ENCODE measurements at places on chromosomes 7 and 10.

GRCh38 chr7:138429577-138430250 is 30.3 kb upstream of the TRIM24 start:
- no peak for DNase-seq

DNA sequence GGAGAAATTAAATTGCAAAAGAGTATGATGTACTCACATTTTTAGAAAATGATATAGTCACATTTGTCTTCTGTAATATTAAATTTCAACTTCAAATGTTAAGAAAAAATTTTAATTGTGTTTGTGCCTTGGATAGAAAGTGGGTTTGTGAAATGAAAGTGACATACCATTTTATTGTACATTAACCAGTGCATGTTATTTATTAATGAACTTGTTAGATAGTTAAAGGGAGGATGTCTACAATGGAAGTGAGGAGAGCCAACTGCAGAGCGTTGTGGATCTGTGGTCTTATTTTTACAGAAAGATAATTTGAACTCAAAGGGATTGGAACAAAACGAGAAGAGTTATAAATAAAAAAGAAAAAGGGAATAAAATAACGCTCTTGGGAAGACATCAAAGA is 291.7 kb downstream of the ARL4A start:
- no peak for DNase-seq

DNA sequence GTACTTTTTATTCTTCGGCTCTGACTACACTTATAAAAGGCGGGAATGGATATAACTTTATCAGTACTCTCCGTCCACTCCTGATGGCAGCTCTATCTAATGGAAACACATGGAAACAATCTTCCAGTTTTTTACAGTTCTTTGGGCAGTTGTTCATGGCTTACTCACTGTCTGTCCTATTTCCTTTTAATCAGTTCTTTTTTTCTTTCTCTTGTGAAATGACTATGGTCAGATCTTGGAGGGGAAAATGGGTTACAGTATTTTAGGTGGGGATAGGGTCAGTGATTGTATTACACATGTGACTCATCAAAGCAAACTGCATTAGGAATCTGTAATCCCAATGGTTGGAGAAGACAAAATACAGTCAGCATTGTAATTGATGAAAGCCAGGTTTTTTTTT is 112.4 kb downstream of the BICC1 start:
- DNase-seq = no peak

DNA sequence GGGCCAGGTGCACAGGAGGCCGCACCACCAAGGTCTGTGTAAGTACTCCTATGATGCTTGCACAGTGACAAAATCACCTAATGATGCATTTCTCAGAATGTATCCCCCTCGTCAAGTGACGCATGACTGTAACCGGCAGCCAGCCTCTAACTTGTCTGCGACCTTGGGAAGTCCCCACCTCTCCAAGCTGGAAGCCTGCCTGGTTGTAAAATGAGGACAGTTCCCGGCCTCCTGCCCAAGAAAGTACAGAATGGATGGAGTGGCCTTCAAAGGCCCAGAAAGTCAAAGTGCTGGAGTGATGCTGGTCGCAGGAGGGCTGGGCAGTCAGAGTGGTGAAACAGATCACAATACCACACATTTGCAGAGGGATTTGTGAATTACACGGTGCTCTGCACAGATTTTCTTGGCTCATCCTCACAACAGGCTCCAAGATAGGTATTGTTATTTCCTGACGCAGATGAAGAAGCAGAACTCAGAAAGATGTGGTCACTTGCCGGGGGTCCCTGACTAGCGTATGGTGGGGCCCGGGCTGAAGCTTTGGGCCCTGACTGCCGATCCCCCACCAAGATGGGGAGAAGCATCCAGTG is 22.8 kb downstream of the SPOCK2 start:
- no peak for DNase-seq

- DNase-seq = no peak
Measured at GRCh38 chr10:98088186-98088971, 46.1 kb upstream of the R3HCC1L start.

DNA sequence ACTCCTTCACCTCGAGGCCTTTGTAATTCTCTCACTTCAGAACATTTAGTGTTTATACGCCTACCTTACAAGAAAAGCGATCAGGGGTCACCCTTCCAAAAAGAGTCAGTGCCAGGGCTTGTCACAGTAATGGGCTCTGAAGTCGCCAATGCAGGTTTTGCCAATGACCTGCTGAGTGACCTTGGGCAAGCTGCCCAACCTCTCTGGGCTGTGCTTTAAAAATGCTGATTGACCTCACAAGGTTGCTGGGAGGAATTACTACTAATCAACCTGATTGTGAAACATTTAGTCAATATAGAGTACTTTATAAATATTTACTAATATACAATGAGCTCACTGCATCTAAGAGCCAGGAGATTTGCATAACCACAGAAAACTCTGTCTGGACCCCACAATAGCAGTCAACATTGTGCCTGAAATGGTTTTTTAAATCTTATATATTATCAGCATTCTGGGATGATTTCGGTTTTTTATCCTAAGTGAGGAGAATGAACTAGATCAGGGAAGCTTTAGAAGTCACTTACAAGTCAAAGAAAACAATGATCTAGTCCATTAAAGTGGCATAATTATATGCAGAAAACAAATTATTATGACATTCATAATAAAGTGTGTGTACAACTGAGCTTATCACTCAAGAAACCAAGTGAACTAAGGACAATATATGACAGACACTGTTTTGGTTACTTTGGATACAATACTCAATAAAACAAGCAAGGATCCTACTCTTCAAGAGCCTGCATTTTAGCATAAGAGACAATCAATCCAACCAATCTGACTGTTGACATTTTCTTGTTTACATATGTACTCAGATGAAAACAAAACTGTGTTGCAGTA is 290.5 kb downstream of the SORCS1 start:
- no peak for DNase-seq

DNA sequence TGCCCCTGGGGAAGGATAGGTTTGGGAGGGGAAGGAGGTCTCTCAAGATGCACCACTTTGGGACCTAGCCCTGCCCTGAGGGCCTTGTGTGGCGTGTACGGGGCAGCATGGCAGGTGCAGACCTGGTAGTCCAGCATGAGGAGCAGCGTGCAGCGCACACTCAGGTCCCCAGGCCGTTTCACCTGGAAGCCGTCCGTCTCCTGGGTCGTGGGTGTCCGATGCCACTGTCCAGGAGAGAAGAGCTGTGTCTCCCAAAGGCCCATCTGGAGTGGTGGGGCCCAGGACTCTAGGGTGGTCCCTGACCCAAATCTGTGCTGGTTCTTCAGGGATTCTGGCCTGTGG is 6.8 kb downstream of the SMARCD3 start:
- DNase-seq = no peak

- DNase-seq = no peak
Measured at GRCh38 chr7:139940866-139941265, 111.8 kb downstream of the TBXAS1 start.

- DNase-seq = no peak
Measured at GRCh38 chr10:73653701-73654100, 2.1 kb downstream of the SYNPO2L start.

DNA sequence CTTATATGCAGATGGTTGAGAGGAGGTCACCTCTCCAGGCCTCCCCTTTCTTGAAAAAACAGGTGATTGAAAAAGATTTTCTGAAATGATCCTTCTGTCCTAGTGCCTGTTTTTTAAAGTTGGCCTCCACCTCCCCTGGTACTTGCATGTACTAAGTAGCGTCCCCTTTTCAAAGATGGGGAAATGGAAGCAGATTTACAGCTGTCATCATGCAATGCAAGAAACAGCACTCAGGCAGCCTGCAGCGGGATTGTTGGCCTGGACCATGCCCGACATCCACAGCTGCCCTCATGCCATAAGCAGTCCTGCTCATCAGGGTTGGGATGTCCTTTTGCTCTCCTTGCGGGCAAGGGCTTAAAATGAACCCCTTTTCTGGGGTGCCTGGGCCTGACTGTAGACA is 127.2 kb upstream of the MGMT start:
- DNase-seq = no peak

GRCh38 chr7:121102619-121103018 is 114.1 kb downstream of the CPED1 start:
- no peak for DNase-seq

GRCh38 chr10:81093056-81093455 is 555.4 kb downstream of the SH2D4B start:
- DNase-seq = no peak

DNA sequence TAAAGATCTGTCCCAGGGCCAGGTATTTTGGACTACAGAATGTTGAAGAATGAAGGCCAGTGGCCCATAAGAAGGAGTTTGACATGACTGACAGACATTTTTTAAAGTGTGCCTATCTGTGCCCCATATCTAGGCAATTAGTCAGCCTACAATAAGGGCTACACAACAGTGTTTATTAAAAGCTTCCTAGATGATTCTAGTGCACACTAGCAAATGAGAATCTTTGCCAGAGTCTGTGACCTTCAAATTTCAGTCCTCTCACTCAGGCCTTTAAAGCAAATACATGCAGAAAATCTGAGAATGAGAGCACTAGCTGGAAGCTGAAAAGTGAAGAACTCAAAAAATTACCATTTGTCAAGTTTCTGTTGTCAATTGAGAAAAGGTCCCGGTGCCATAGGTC is 208.7 kb downstream of the VTI1A start:
- DNase-seq = no peak

- no peak for DNase-seq
Measured at GRCh38 chr10:114379631-114380041, 24.7 kb downstream of the AFAP1L2 start.

DNA sequence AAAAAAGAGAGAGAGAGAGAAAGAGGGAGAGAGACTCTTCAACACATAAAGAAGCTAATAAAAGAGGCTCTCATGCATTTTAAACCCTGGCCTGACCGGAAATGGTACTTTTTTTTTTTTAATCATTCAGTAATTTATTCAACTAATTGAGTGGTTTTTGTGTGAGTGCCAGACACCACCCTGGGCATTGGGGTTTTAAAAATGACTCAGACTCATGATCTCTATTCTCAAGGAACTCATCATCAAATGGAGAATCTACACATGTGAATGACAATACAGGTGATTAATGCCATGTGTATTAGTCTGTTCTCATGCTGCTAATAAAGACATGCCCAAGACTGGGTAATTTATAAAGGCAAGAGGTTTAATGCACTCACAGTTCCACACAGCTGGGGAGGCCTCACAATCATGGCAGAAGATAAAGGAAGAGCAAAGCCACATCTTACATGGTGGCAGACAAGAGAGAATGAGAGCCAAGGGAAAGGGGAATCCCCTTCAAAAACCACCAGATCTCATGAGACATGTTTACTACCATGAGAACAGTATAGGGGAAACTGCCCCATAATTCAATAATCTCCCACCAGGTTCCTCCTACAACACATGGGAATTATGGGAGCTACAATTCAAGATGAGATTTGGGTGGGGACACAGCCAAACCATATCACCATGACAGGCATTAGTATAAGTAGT is 158.5 kb upstream of the AUTS2 start:
- no peak for DNase-seq

- no peak for DNase-seq
Measured at GRCh38 chr7:56062382-56062781, 1.7 kb upstream of the SUMF2 start.
